CD4-positive, alpha-beta memory T cell (primary cell): ENCODE measurements at places on chromosomes 2 and 18. TPM values are rescaled to one million over a fixed set of nuclear protein-coding genes. Genes with fewer than 3 reads are reported as not detected.

DNA sequence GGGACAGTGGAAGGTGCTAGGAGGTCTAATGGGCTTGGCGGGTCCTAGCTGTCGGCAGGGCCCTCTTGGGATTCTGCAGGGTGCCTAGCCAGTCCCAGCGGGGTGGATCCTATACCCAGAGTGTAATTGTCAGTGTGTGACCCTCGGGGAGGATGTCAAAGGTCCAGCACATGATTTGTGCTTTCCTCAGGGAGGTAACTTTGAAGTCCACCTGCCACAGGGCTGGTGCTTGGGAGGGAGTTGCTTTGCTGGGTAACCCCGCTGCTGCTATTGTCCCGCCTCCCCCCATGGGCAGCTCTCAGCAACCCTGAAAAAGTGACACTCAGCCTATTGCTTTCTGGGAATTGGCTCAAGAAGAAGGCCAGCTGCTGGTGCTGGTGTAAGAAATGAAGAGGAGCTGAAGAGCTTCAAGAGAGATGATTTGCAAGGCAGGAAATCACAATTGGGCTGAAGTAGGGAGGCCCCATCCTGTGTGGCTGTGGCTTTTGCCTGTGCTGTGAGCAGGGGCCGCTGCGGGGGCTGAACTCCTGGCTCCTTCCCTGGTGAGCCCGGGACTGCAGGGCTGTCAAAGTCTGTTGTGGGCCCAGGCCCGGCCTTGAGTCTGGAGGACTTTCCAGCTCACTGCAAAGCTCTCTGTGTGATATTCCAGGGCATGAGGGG is 36.4 kb downstream of the EMILIN2 start:
- H3K4me3 ChIP-seq = peak overlapping the region; percentile 14
- no peaks in the 10 kb centered on the region for H3K27me3 ChIP-seq
- peak; percentile 53 for DNase-seq
- peaks cover 44% of the 10 kb centered on the region for H3K4me1 ChIP-seq
- H3K36me3 ChIP-seq = no peaks in the 10 kb centered on the region

DNA sequence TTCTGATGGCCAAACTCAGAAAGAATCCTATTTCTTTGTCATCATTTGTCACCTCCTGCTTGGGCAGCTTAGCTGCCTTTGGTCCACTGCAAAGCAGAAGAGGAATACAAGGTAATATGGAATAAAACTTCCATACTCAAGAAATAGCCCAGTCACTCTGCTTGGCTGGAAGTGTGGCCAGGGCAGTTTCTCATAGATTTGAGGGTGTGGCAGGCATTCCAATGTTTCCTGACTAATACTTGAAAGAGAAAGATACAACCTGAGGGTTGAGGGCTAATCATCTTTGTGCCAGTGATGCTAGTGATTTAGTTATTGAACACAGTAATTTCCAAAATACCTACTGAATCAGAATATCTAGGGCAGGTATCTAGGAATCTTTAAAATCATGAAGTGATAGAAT is 83.1 kb downstream of the FAM161A start:
- no peak overlapping the region for H3K4me3 ChIP-seq
- no peaks in the 10 kb centered on the region for H3K4me1 ChIP-seq
- H3K36me3 ChIP-seq = no peaks in the 10 kb centered on the region
- H3K27me3 ChIP-seq = no peaks in the 10 kb centered on the region
- DNase-seq = no peak

Gene DUSP2
- 34.6 TPM for total RNA-seq

Gene NGEF
- not detected for total RNA-seq

DNA sequence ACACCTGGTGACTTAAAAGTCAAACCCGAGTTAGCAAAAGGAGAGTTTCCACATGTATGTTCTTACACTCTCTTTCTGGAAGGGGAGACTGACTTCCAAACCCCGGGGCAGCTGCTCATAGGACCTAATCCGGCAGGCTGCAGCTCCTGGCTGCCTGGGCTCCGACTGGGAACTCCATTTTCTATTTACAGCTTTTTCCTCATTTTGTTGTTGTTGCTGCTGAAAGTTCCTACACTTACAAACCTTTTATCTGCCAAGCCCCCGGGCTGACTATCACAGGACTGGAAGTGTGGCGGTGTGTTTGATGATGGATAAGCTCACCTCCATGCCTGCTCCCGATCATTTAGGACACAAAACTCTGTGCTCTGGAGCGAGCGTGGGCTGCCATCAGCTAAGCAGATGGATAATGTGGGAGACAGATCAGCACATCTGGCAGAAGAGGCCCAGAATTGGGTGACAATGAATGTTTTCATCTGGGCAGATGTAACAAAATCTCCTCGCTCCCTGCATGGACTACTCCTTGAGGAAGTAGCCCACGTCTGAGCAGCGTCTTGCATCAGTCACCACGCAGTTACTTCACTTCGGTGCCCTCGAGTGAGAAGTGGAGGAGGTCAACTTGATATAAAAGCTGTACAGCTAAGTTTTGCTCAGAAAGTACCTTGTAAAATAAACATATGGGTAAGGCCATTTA is 114.4 kb upstream of the COPS8 start:
- H3K27me3 ChIP-seq = no peaks in the 10 kb centered on the region
- no peak overlapping the region for H3K4me3 ChIP-seq
- peaks cover 47% of the 10 kb centered on the region for H3K4me1 ChIP-seq
- no peak for DNase-seq
- H3K36me3 ChIP-seq = no peaks in the 10 kb centered on the region
- no peak overlapping the region for H3K27ac ChIP-seq

- DNase-seq = peak; percentile 20
- peaks cover 25% of the 10 kb centered on the region for H3K36me3 ChIP-seq
- H3K4me1 ChIP-seq = no peaks in the 10 kb centered on the region
- no peak overlapping the region for H3K27ac ChIP-seq
- H3K27me3 ChIP-seq = no peaks in the 10 kb centered on the region
- H3K4me3 ChIP-seq = no peak overlapping the region
Measured at GRCh38 chr2:44342854-44343253, 18.4 kb downstream of the PREPL start.

- H3K4me1 ChIP-seq = peaks cover 5% of the 10 kb centered on the region
- no peak for DNase-seq
- no peak overlapping the region for H3K4me3 ChIP-seq
- no peaks in the 10 kb centered on the region for H3K36me3 ChIP-seq
Measured at GRCh38 chr18:70284976-70285620, 3.7 kb upstream of the SOCS6 start.

Gene ARHGEF4
- 2.6 TPM for total RNA-seq

GRCh38 chr2:70790136-70790828 is at the start of gene FIGLA:
Gene FIGLA, minus strand, starts transcription at chr2:70790643. Its CDS starts 5 bp downstream, at chr2:70790638.
- no peaks in the 10 kb centered on the region for H3K36me3 ChIP-seq
- H3K4me1 ChIP-seq = peaks cover 7% of the 10 kb centered on the region
- DNase-seq = no peak
- H3K27me3 ChIP-seq = peaks cover 40% of the 10 kb centered on the region
- no peak within 1 kb of the TSS for H3K27ac ChIP-seq

- DNase-seq = no peak
- no peak overlapping the region for H3K27ac ChIP-seq
- H3K4me1 ChIP-seq = no peaks in the 10 kb centered on the region
- no peaks in the 10 kb centered on the region for H3K27me3 ChIP-seq
Measured at GRCh38 chr2:163703386-163703785, 32.4 kb downstream of the FIGN start.

Gene ROCK1
- total RNA-seq = 82.8 TPM
